ENCODE measurements at places on chromosomes 13 and 19.
A peak's percentile ranks its signal among the peaks of the same experiment; 100 is the strongest.

DNA sequence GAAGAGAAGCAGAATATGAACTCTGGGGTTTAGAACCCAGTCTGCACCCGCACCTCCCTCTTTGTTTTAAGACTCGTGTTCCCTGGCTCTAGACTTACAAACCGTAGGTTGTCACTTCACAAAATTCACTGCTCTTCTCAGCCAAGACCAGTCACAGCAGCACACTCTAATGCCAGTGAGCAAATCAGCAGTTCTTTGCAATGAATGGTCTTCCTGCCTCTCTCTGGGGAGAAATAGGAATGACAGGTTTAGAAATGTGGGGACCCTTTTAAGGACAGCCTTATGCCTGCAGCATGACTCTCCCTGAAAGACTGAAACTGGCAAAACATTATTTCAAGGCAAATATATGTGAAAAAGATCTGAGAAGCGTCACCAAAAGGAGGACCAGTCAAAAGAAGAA is 156.9 kb downstream of the KCTD15 start:
- DNase-seq, result no peak

- DNase-seq, result peak; percentile 54
Measured at GRCh38 chr13:93039131-93039530, 187.5 kb upstream of the GPC6 start.

DNA sequence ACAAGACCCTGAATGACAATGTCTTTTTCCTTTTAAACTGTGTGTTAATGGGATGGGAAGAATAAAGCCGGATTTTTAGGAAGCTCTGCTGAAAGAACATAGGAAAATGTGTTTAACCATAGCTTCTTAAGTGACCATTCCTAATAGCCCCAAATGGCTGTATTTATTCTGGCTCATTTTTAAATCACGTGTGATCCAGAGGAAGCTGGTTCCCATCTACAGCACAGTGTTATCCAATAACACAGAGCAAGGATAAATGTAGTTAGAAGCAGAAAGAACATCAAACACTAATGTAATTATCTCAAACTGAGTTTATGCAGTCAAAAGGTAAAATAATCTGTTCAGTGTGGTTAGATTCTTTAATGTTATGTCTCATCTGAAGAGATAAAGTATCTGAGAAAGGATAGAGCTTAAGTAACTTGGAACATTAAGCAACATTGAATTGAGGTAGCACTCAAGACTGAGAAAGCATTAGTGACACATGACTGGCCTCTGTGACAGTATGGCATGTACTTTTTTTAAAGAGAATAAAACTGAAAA is 853.3 kb downstream of the GPC5 start:
- no peak for DNase-seq

GRCh38 chr13:60162096-60162495 is 1.6 kb downstream of the DIAPH3 start:
- DNase-seq, result peak; percentile 25

GRCh38 chr13:59890054-59890453 is 273.7 kb downstream of the DIAPH3 start:
- DNase-seq, result peak; percentile 15

DNA sequence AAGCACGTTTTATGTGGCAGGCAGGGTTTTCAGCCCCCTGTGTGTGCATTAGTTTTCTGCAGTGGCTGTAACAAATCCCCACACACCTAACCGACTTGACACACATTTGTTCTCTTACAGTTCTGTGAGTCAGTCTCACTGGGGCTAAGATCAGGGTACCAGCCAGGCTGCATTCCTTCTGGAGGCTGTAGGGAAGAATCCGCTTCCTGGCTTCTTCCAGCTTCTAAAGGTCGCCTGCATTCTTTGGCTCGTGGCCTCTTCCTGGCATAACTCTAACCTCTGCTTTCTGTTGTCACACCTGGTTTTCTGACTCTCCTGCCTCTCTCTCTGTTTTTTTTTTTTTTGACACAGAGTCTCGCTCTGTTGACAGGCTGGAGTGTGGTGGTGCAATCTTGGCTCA is 6.4 kb downstream of the ELSPBP1 start:
- DNase-seq, result no peak

GRCh38 chr19:17183858-17184321 is 31.3 kb upstream of the USE1 start:
- DNase-seq, result no peak

GRCh38 chr19:41870401-41870873 is 6.6 kb upstream of the CD79A start:
- DNase-seq, result peak; percentile 45

GRCh38 chr13:110856942-110857835 is 57.7 kb downstream of the ANKRD10 start:
- no peak for DNase-seq

DNA sequence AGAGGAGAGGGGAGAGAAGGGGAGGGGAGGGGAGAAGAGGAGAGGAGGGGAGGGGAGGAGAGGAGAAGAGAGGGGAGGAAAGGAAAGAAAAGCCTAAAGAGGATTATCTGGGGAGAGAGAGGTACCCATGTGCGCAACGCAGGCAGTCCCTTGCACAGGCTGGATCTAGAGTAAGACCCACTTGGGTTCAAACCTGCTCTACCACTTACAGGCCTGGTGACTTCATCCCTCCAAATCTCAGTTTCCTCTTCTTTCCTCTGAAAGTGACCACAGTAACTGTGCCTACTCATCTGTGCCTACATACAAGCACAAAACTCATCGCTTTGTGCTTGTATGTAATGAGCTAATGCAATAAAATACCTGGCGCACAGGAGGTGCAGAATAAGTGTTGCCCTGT is 732 bp upstream of the MAP1S start:
- no peak for DNase-seq

GRCh38 chr19:33152176-33152575 is 20.3 kb downstream of the WDR88 start:
- no peak for DNase-seq

- DNase-seq, result no peak
Measured at GRCh38 chr13:71797517-71797916, 69.5 kb downstream of the DACH1 start.

DNA sequence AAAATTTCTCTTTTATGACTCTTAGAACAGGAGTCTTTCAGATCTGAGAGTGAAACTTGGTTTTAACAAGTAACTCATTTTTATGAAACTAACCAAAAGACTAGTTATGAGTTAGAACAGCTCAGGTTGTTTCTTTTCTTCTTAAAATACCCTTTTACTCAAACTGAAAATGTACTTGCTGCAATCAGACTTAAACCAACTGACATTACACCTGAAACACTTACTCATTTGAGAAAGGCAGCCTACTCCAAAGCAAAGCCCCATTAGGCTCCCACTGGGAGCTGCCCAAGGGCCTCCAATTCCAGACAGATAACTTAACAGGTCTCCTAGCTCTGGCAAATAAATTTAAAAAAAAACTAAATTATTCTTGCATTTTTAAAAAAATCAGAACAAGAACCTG is 3.6 kb downstream of the FOXO1 start:
- DNase-seq, result no peak

DNA sequence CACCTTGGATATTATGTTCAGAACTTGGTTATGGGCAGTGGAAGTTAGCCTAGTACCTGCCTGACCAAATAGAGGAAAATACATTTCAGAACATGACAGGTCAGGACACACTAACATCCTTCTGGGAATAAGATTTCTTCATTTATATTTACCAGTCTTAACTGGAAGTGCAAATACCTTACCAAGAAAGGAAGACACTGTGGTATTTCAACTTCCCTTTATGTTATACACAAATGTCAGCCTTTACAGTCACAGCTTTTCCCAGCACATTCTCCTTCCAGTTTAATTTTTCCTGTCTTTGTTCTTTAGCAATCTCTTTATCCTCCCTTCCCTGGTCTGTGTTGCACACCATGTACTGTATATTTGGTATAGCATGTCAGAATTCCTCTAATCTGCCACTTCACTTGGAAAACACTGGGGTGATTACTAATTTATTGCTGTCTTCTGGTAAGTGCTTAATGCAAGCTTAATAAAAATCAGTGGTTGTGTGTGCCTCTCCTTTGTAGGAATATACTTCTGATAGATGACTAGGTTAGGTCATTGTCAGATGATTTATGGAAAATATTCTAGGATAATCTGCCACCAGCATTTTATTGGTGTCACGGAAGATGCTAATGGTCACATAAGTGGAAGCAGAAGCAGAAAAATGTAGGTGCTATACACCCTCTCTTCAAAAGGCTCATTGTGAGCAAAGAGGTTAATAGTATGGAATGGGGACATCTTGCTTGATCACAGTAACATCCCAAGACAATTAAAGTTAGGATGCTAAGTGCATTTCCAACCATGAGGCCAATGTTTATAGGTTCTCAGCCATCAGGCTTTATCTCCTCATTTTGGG is 124.3 kb upstream of the STARD13 start:
- DNase-seq, result no peak

DNA sequence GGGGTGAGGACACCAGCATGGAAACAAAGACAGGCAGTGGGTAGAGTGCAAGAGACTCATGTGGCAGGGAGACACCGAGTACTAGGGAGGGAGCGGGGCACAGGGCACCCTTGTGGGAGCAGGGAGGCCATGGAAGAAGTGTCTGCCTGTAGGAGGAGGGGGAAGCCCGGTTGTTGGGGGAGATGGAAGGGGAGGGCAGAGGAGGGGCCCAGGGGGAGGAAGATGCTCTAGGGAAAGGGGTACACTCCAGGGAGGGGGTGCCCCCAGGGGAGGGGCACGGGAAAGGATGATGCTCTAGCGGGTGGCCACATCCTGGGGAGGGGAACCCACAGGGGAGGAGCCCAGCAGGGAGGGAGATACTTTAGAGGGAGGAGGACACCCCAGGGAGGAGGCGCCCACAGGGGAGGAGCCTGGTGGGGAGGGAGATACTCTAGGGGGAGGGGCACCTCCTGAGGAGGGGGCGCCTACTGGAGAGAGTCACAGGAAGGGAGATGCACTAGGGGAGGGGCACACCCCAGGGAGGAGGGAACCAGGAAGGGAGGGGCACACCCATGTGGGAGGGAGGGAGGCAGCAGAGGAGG is 24.9 kb downstream of the CPAMD8 start:
- DNase-seq, result no peak

DNA sequence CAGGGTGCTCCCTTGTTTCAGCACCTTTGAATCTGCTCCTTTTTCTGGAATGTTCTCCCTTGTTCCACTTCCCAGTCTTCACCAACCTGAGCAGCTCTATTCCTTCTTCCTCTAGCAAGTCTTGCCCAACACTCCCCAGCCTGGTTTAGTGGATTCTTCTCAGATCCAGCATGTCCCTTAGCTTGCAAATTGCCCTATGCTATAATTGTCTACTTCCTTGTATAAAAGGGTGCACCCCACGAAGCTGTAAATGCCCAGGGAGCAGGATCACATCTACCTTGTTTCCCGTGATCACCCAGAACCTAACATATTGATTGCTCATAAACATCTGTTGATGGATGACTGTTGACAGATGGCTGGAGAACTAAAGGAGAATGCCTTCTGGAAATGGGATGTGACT is 93.2 kb upstream of the C1QTNF9B start:
- no peak for DNase-seq

DNA sequence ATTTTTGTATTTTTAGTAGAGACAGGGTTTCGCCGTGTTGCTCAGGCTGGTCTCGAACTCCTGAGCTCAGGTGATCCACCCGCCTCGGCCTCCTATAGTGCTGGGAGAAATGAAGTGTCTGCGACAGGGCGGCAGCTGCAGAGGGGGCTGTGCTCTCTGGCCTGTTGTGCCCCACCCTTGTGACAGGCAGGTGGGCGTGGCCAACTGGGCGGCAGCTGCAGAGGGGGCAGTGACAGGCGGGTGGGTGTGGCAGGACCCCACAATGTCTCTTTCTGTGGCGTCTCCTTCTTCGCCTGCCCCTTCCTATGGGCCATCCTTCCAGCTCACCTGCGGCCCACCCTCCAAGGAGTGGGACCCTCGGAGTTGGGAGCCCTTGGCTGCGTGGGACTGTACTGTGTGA is 11.8 kb downstream of the STK11 start:
- no peak for DNase-seq

GRCh38 chr19:17862711-17863519 is 3.2 kb downstream of the RPL18A start:
- DNase-seq, result no peak

- DNase-seq, result no peak
Measured at GRCh38 chr13:52454459-52454819, 839 bp upstream of the CKAP2 start.

DNA sequence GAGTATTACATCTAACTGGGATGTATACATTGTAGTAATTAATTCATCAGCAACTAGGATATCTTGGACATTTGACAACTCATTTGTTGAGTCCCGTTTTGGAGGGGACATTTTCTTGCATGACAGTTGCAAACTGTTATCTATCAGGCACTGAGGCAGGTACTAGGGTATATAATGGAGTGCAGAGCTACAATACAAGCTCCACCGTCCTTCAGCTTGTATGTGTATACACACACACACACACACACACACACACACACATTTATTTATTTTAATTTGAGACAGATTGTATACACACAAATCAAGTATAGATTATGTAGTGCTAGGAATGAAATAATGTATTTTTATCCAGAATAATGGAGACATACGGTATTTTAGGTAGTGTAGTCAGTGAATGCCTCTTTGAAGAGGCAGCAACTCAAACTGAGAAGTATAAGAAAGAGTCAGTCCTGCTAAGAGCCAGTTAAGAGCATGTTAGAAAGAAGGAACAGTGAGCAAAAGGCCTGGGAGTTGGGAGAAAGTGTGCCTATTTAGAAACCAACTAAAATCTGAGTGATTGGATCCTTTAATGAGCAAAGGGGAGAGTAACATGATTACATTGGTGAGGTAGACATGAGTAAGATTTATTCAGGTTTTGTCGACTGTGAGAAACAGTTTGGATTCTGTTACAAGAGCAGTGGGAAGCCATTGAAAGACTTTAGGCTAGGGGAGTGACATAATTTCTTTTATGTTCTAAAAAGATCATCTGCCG is 74.5 kb downstream of the NBEA start:
- DNase-seq, result no peak

GRCh38 chr19:33268162-33268991 is 34.0 kb downstream of the CEBPA start:
- DNase-seq, result no peak

DNA sequence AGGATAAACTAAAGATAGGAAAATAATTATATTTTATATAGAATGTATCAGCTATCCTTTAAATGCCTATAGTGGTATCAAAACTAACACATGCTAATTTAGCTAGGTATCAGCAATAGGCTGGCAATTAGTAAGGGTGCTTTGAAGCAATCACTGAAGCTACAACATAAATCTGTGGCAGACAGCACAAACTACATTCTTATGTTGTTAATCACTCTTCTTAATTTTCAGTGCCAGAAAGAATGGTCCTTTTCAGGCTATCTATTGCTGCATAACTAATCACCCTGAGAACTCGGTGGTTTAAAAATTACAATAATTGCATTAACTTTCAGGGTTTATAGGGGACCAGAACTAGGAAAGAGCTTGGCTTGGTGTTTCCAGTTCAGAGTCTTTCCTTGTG is 963.1 kb downstream of the EFNB2 start:
- DNase-seq, result no peak
